ENCODE measurements at places on chromosomes 11 and 22. TPM values are rescaled to one million over a fixed set of nuclear protein-coding genes. Genes with fewer than 3 reads are reported as not detected.
A peak's percentile ranks its signal among the peaks of the same experiment; 100 is the strongest.

GRCh38 chr11:132718711-132719671 is 813.3 kb downstream of the OPCML start:
- no peaks in the 10 kb centered on the region for H3K36me3 ChIP-seq
- H3K4me3 ChIP-seq, result no peak overlapping the region
- no peak for DNase-seq
- no peak overlapping the region for H3K27ac ChIP-seq
- no peaks in the 10 kb centered on the region for H3K4me1 ChIP-seq

- peak overlapping the region; percentile 90 for H3K27ac ChIP-seq
- peaks cover 33% of the 10 kb centered on the region for H3K4me1 ChIP-seq
- no peak for DNase-seq
These were observed 40.0 kb upstream of the CREB3L1 start for GRCh38 chr11:46237248-46238077.

DNA sequence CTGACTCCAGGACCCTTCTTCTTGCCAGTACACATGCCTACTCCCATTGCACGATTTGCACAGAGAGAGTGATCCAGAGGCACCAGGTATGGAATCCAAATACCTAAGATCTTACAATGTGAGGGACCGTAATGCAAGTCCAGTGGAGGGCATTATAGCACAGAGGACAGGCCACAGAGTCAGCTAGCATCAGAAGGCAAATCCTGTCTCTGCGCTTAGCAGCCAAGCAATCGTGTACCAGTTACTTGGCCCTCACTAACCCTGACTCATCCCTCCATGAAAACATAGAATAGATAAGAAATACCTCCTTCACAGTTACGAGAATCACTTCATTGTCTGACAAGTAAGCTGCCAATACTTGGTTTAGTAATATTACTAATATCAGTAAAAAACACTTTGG is 69.7 kb upstream of the SLC6A5 start:
- no peaks in the 10 kb centered on the region for H3K36me3 ChIP-seq
- no peak overlapping the region for H3K4me3 ChIP-seq
- DNase-seq, result no peak
- H3K27me3 ChIP-seq, result peaks cover 6% of the 10 kb centered on the region
- H3K4me1 ChIP-seq, result no peaks in the 10 kb centered on the region

SPON1 gene
- 5.9 TPM for total RNA-seq

SNU13 gene
- total RNA-seq, result 93.4 TPM

GRCh38 chr11:119316729-119317591 is at the start of gene MCAM:
Gene MCAM (minus strand): TSS chr11:119317130. CDS start chr11:119317101, 29 bp downstream.
- DNase-seq, result no peak
- H3K4me3 ChIP-seq, result peak within 1 kb of the TSS; percentile 82
- H3K27ac ChIP-seq, result peak within 1 kb of the TSS; percentile 91
- H3K36me3 ChIP-seq, result no peaks in the 10 kb centered on the region

CRYBA4 gene
- not detected for total RNA-seq

DNA sequence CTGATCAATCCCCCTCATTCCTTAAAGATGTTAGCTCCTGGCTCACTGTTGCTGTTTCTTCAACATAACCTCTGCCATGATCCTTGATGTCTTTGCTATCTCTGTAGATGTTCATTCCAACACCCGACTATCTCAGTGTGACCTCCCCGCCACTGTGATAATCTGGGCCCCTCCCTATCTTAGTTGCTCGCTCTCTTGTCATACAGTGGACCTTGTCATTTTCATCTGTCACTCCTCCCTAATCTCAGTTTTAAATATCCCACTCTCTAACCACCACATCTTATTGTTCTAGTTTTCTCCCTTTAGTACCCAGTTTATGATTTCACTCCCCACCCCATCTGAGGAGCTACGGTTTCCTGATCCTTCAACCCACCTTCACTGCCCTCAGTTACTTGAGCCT is 379.2 kb downstream of the SOX6 start:
- H3K27me3 ChIP-seq, result no peaks in the 10 kb centered on the region
- no peaks in the 10 kb centered on the region for H3K4me1 ChIP-seq
- no peak for DNase-seq

IPO7 gene
- 34.8 TPM for total RNA-seq
